Dorsolateral prefrontal cortex (tissue), 122 donors: ENCODE measurements at places on chromosomes 2 and 18.

GRCh38 chr2:99032786-99033185 is 96.8 kb upstream of the CRACDL start:
- no peak for DNase-seq

- DNase-seq, result peak; percentile 81
Measured at GRCh38 chr2:239223310-239224198, 177.3 kb downstream of the HDAC4 start.

DNA sequence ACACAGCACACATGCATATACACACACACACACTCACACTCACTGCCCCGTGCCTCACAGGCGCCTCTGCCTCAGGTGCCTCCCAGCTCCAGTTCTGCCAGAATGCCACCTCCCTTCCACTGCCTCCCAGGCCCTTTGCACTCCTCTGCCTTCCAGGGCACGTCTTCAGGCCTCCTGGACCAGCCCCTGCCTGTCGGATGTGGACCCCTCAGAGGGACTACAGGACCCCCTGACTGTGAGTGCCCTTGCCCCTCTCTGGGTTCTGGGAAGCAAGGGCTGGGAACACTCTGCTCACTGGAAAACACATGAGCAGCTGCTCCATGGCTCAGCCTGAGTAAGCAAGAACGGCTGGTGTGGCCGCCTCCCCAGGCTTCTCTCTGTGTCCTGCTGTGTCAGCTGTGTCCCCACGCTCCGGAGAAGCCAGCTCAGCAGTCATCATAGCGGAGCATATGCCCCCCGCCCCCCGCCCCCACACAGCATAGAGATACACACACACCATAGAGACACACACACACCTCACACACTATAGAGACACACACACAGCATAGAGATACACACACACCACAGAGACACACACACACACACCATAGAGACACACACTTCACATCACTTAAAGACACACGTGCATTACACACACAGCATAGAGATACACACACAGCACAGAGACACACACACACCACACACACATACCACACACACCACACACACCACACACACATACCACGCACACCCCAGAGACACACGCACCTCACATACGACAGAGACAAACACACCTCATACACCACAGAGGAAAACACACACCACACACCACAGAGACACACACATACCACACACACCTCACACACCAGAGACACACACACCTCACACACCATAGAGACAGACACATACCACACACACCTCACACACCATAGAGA is 271.3 kb downstream of the CYRIA start:
- peak; percentile 47 for DNase-seq

DNA sequence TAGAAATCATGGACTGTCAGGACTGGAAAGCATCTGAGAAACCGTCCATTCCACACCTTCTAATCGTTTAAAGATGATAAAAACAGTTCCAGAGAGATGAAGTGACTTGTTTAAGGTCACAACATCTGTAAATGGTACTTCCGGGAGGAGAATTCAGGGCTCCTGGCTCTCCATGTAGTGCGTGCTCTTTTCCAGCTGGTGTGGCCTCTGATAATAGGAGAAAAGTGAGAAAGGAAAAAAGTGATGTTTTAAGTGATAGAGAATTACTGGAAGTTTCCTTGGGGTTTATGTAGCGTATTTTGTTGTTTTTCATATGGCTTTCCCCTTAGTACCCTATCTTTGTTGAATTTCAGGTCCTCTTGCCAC is 663 bp downstream of the C2orf49 start:
- no peak for DNase-seq

DNA sequence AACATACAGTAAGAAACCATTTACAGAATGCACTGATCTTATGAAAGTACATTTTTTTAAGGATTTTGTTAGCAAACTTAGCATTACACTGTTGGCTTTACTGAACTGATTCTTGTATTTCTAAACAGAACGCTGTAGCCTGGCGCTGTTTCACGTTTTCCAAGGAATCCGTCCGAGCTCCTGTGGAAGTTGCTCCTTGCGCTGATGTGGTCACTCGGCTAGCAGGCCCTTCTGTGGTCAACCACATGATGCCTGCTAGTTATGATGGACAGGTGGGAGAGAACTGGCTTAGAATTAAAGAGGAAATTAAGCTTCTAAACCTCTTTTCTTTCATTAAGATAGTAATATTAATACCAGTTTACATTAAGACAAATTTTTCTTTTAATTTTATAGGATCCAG is 76.8 kb downstream of the CEP192 start:
- DNase-seq, result no peak

GRCh38 chr2:23203383-23203782 is 181.6 kb upstream of the KLHL29 start:
- DNase-seq, result no peak

DNA sequence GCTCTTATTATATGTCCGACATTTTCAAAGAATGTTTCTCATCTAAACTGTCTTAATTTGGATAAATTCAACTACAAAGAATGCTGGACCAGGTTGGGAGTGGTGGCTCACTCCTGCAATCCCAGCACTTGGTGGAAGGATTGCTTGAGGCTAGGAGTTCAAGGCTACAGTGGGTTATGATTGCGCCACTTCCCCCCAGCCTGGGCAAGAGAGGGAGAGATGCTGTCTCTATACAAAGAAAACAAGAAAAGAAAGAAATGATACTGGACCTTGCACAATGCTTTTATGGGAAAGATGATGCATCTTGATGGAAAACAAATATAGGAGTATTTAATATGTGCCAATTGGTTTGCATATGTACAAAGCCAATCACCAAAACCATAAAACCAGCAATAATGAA is 296.7 kb downstream of the LPIN1 start:
- no peak for DNase-seq

- no peak for DNase-seq
Measured at GRCh38 chr18:51077217-51077616, 47.2 kb downstream of the SMAD4 start.
